ENCODE measurements at places on chromosomes 2 and 18.

DNA sequence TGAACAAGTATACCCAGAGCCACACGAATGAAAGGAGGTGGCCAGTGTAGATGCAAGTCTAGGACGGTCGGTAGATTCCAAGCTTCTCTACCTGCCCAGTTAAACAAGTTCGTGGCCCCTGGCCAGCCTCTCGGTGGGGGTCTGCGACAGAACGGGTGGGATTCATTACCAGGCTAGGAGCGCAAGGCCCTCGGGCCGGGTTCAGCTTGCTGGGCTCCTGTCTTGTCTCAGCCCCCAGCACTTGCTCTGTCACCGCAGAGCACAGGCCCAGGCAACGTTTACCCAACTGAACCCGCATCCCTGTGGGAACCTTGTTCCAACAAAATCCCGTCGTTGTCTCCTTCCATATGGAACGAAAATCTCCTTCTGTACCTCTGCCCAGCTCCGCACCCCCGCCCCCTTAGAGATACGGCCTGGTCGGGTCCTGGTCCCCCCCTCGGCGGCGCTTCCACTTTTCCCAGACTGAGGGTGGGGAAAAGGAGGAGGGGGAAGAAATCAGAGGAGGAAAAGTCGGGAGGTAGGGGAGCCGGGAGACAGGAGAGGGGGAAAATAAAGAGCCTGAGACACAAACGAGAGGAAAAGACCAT lies 1.9 kb upstream of the EMX1 start:
- DNase-seq = no peak

DNA sequence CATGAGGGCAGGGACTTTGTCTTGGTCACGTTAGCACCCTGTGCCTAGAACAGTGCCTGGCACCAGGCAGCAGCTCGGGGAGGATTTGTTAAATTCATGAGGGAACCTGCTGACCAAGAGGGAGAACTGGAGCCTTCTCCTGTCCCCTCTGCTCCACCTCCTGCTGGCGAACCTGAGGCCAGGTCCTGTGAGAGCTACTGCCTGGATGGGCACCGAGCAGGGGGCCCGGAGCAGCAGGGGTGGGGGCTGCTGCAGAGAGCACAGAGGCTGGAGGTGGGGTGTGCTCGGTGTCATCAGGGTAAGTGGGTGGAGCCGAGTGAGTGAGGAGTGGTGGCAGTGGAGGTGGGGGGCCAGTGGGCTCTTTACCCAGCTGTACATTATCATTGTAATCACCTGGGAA lies 52.1 kb upstream of the FAHD2A start:
- no peak for DNase-seq

DNA sequence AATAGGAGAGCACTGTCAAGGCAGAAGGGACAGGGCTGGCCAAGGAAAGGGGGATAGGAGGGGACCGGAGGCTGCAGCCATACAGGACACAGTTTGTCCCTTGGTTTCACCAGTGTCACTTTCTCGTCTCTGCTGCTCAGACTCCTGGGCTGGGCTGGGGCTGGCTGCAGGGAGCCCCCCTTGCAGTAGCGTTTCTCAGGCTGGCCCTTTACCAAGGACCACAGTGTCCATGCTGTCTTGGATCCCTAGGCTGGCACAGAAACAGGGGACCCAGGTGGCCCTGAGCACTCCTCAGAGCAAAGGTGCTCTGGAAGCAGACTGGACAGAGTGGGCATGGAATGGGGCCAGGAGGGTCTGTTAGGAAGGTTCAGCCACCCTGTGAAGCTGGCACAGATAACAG lies 34.8 kb downstream of the ATOH8 start:
- no peak for DNase-seq

DNA sequence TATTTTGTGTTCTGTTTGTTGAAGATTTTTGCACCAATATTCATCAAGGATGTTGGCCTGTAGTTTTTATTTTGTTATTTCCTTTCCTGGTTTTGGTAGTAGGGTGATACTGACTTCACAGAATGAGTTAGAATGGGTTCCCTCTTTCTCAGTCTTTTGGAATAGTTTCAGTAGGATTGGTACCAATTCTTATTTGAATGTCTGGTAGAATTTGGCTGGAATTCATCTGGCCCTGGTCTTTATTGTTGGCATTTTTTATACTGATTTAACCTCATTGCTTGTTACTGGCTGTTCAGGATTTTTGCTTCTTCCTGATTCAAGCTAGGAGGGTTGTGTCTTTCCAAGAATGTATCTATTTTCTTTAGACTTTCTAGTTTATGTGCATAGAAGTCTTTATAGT lies 263.7 kb downstream of the SOX11 start:
- DNase-seq = no peak

GRCh38 chr2:19857100-19857499 lies 44.7 kb downstream of the TTC32 start:
- no peak for DNase-seq

GRCh38 chr2:127961729-127962128 lies 66.1 kb downstream of the SAP130 start:
- DNase-seq = no peak

GRCh38 chr2:178777577-178777976 lies 29.6 kb downstream of the TTN start:
- DNase-seq = no peak
